CD4-positive, alpha-beta T cell (primary cell): ENCODE measurements at places on chromosomes 11 and 22. TPM values are rescaled to one million over a fixed set of nuclear protein-coding genes. Genes with fewer than 3 reads are reported as not detected.

DNA sequence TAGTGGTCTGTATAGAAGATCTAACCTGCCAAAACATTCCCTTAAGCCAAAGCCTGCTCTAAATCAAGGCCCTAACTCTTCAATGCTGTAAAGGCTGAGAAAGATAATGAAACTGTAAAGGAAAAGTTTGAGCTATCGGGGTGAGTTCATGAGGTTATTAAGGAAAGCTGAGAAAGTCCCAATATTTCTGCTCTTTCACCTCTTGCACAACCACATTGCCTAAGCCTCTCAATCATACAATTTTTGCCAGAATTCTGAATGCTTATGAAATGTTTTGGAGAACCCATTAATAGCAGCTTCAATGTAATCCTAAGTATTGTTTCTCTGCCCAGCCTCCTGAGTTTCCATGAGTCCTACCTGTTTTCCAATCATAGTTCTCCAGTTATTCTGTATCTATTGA, 373.2 kb downstream of the LUZP2 start:
- H3K4me3 ChIP-seq, result no peak overlapping the region
- H3K27ac ChIP-seq, result no peak overlapping the region
- DNase-seq, result no peak
- no peaks in the 10 kb centered on the region for H3K4me1 ChIP-seq
- H3K36me3 ChIP-seq, result no peaks in the 10 kb centered on the region

Gene GNG3
- total RNA-seq, result not detected

DNA sequence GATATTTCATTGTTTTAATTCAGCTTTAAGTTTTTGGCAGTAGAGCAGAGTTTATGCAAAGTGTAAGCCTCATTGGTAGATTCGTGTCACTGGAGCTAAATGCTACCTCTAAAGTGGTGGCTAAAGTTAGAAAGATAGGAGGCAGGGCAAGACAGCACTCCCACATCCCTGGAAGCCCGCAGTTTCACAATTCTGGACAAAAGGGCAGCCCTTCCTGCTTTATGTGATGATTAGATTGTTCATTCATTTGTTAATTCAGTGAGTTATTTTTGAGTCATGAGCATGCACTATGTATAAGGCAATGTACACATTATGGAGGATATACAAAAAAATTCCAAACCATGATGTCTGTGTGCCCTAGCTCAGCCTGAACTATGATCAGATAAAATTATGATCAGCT, 52.1 kb upstream of the EIF3M start:
- no peaks in the 10 kb centered on the region for H3K27me3 ChIP-seq
- no peak overlapping the region for H3K27ac ChIP-seq
- no peaks in the 10 kb centered on the region for H3K4me1 ChIP-seq
- H3K4me3 ChIP-seq, result no peak overlapping the region
- no peaks in the 10 kb centered on the region for H3K36me3 ChIP-seq

Gene SLC6A5
- total RNA-seq, result not detected

DNA sequence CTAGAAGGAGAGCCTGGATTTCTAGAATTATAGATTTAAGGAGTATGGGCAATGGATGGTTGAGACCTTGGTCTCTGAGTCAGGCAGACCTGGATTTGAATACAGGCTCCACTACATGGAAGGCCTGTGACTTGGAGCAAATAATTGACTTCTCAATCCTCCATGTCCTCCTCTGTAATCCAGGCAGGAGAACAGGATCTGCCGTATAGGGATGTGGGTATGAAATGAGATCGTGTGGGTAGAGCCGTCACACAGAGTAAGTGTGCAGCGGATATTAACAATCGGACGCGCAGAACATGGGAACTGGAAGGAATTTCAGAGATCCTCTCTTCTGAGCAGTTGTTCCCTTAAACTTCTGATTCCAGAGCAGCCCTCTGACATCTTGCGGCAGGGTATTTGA, 11.5 kb upstream of the TMPRSS13 start:
- H3K27ac ChIP-seq, result no peak overlapping the region
- H3K36me3 ChIP-seq, result no peaks in the 10 kb centered on the region
- no peaks in the 10 kb centered on the region for H3K27me3 ChIP-seq
- DNase-seq, result no peak

DNA sequence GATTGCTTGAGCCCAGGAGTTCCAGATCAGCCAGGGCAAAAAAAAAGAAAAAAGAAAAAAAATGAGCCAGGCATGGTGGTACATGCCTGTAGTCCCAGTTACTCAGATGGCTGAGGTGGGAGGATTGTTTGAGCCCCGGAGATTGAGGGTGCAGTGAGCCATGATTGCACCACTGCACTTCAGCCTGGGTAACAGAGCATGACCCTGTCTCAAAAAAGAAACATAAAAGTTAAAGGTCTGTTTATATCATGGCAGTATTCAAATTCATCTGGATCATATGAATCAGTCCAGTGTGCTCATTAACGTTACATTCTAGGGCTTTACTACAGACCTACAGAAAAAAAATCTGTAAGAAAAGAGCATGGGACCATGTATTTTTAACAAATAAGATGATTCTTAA, 13.9 kb downstream of the HSD17B12 start:
- no peak overlapping the region for H3K4me3 ChIP-seq
- H3K36me3 ChIP-seq, result no peaks in the 10 kb centered on the region
- H3K27me3 ChIP-seq, result no peaks in the 10 kb centered on the region

DNA sequence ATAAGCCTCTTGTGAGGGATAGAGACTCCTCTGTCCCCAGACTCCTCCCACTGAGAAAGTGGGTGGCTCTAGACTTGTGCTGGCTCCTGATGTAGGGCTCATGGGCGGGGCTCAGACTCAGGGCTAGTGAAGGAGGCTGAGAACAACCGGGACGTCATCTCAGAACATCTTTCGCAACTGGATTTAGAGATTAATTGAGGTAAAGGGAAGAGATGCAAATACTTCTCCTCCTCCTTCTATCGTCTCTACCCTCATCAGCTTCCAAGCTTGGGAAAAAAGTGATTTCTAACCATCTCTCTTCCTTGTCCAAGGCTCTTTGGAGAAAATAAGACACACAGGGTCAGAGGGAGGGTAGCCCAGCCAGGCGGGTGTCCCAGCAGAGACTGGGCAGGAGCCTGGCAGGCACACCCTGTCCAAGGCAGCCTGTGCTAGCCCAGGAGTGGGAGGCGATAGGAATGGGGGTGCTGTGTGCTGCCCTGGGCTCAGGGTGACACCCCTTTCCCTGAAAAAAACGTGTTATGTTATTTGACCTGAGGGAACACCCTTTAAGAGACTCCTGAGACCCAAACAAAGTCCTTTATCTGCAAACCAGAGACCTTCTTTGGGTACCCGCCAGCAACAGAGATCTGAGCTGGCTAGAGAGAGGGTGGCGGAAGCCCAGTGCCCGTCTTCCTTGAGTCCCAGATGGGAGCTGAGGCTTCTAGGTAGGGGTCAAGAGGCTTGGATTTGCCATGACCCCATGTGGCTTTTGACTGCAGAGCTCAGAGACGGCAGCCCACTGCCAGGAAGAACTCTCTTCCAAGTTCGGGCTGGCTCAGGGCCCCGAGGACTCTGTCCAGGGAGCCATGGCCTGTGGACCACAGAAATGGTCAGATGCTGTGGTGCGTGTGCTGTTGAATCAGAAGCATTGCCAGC, 160.9 kb downstream of the ADAMTS15 start:
- no peaks in the 10 kb centered on the region for H3K4me1 ChIP-seq
- H3K36me3 ChIP-seq, result no peaks in the 10 kb centered on the region
- no peak overlapping the region for H3K4me3 ChIP-seq
- H3K27me3 ChIP-seq, result no peaks in the 10 kb centered on the region
